H54 (cell line): ENCODE measurements at places on chromosomes 2 and 18.
A peak's percentile ranks its signal among the peaks of the same experiment; 100 is the strongest.

- DNase-seq: no peak
These were observed 64.1 kb downstream of the TAF4B start for GRCh38 chr18:26290385-26290784.

- DNase-seq: no peak
These were observed 95.7 kb downstream of the VAPA start for GRCh38 chr18:10009321-10010144.

DNA sequence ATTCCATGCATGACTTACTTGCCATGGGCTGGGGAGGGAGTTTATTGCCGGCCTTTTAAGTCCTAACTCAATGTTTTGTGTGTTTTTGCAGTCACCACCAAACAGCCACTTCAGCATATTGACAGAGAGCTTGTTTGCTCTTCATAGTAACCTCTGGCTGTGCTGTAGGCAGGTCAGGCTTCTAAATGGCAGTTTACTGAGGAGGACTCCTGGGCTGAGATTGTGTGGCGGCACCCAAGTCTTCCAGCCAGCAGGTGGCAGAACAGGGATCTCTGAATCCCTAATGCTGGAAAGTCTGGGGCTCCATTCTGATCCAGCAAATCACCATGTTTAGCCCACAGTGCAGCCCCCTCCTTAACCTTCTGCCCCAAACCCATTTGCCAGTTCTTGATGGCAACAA, 121.2 kb downstream of the CAPN13 start:
- DNase-seq: no peak

DNA sequence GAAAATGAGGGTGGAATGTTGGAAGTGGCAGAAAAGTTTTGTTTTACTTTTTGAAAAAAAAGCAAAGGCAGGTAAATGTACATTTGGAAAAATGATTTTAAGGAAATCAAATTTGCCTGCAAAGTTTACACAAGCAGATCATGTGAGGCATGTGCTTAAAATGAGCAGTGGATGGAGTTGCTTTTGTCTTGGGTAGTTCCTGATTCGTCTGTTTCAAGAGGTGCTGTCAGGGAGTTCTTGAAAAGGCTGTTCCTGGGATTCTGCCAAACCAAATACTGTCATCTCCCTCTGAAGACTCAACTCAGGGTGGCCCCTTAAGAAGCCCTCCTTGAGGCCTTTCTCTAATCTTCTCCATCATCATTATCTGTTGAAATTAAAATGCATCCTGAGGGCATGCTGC, 59.0 kb downstream of the TACR1 start:
- no peak for DNase-seq

GRCh38 chr2:180125245-180125962, 118.3 kb upstream of the CWC22 start:
- peak; percentile 42 for DNase-seq
